NCI-H1417 treated with DMSO at 0.1 percent for 48 hours (cell line): ENCODE measurements at places on chromosomes 11 and 22.

- no peak for DNase-seq
These were observed 6.1 kb downstream of the IFITM10 start for GRCh38 chr11:1744137-1744886.

GRCh38 chr11:75040167-75040770, 51.5 kb downstream of the NEU3 start:
- DNase-seq: no peak

- no peak for DNase-seq
These were observed 2.3 kb downstream of the FRMD8 start for GRCh38 chr11:65388731-65389130.

DNA sequence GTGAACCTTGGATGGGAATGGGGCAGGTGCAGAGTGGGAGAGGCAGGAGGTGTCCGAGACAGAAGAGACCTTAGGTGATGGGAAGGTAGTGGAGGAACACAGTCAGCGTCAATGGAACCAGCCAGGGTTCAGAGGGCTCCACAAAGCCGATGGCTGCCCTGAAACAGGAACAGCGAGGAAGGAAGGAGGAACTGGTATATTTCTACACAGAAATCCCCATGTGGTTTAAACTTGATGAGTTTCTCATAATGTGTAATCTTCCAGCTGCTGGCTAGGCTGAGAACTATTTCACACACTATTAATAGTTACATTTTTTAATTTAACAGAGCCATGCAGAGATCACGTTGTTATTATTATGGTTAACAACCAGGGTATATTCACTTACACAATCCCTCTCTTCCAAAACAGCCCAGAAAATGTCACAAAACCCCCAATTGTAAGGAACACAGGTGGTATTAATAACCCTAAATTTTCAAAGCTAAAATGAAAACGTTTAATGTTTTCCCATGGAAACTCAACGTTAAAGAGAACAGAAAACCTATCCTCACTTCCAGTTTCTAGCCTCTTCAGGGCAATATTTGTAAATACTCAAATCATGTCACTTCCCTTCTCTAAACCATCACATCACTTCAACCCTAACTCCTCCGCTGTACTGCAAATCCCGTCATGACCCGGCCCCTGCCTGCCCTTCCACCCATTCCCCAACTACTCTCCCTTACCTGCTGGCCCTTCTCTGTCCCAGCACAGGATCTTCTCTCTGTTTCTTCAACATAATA, 74.5 kb upstream of the ARFGAP3 start:
- DNase-seq: no peak

- DNase-seq: no peak
These were observed 41.1 kb downstream of the PACS1 start for GRCh38 chr11:66111158-66111557.

- no peak for DNase-seq
These were observed 11.7 kb downstream of the SEC14L3 start for GRCh38 chr22:30460147-30460546.

GRCh38 chr22:20656902-20657836, 116.7 kb upstream of the SERPIND1 start:
- DNase-seq: no peak

GRCh38 chr11:11296434-11296833, 56.6 kb downstream of the CSNK2A3 start:
- no peak for DNase-seq
